Smooth muscle cell of the coronary artery (primary cell): ENCODE measurements at places on chromosomes 2 and 18. TPM values are rescaled to one million over a fixed set of nuclear protein-coding genes. Genes with fewer than 3 reads are reported as not detected.

The MGAT4A gene
- total RNA-seq: 0.08 and 4.6 TPM in 2 replicates

The NETO1 gene
- total RNA-seq: not detected in 2 replicates

The BMP10 gene
- not detected in 2 replicates for total RNA-seq

The CDK15 gene
- total RNA-seq: 0.08 and 0.23 TPM in 2 replicates

The ALPG gene
- total RNA-seq: not detected in 2 replicates

The DAW1 gene
- 0.12 and 9.5 TPM in 2 replicates for total RNA-seq

The NEDD4L gene
- total RNA-seq: 2.5 and 3.1 TPM in 2 replicates

The LRATD1 gene
- 0.47 TPM in 1 of 2 replicates, not detected in the other for total RNA-seq

The CAPN10 gene
- 14.9 and 18.6 TPM in 2 replicates for total RNA-seq

The DSG4 gene
- total RNA-seq: not detected in 2 replicates

The ARPC2 gene
- total RNA-seq: 221 and 388 TPM in 2 replicates

The CMPK2 gene
- 0.15 and 0.35 TPM in 2 replicates for total RNA-seq

The EML6 gene
- 0.35 and 0.75 TPM in 2 replicates for total RNA-seq

The ARHGAP25 gene
- total RNA-seq: 1.1 and 3.9 TPM in 2 replicates

The CCDC138 gene
- total RNA-seq: 2.8 and 3.0 TPM in 2 replicates

The CAVIN2 gene
- 18.4 and 57.7 TPM in 2 replicates for total RNA-seq

The FBXO15 gene
- 0.23 and 0.82 TPM in 2 replicates for total RNA-seq

The LOXHD1 gene
- total RNA-seq: 0.94 TPM in 1 of 2 replicates, not detected in the other

The ALLC gene
- total RNA-seq: not detected in 2 replicates

The PDE1A gene
- 6.5 and 26.8 TPM in 2 replicates for total RNA-seq

The ATP6V1B1 gene
- total RNA-seq: 0.45 and 0.94 TPM in 2 replicates

The HOXD10 gene
- total RNA-seq: not detected in 2 replicates

The RAB3GAP1 gene
- 56.1 and 69.9 TPM in 2 replicates for total RNA-seq

The PLCD4 gene
- total RNA-seq: 2.9 and 4.0 TPM in 2 replicates

The KCNS3 gene
- 0.70 and 3.8 TPM in 2 replicates for total RNA-seq

The IDH1 gene
- 123 and 125 TPM in 2 replicates for total RNA-seq

The FAP gene
- total RNA-seq: 169 and 182 TPM in 2 replicates

The SCYGR4 gene
- total RNA-seq: under 0.01 TPM in 1 of 2 replicates, not detected in the other

The AFF3 gene
- 0.08 and 0.12 TPM in 2 replicates for total RNA-seq

The ING5 gene
- total RNA-seq: 16.3 and 31.9 TPM in 2 replicates

The TSPYL6 gene
- under 0.01 TPM in 1 of 2 replicates, not detected in the other for total RNA-seq

The LHCGR gene
- total RNA-seq: not detected in 2 replicates

The GBX2 gene
- 0.60 TPM in 1 of 2 replicates, not detected in the other for total RNA-seq

The G6PC2 gene
- total RNA-seq: not detected in 2 replicates

The POTEJ gene
- not detected in 2 replicates for total RNA-seq

The POTEI gene
- total RNA-seq: not detected in 2 replicates

The COL4A4 gene
- 6.8 and 18.7 TPM in 2 replicates for total RNA-seq

The LONRF2 gene
- total RNA-seq: 0.23 TPM in 1 of 2 replicates, not detected in the other
